ENCODE measurements at places on chromosomes 12 and 14. TPM values are rescaled to one million over a fixed set of nuclear protein-coding genes. Genes with fewer than 3 reads are reported as not detected.
A peak's percentile ranks its signal among the peaks of the same experiment; 100 is the strongest.

Gene PGF
- total RNA-seq, result 3.1 TPM

Gene HOXC9
- not detected for total RNA-seq

Gene PLBD2
- total RNA-seq, result 25.9 TPM

Gene KLRF2
- total RNA-seq, result not detected

Gene IFNG-AS1
- total RNA-seq, result 0.17 TPM

Gene ANKRD9
- total RNA-seq, result 75.6 TPM

Gene NGDN
- 35.3 TPM for total RNA-seq

Gene RPS6KL1
- 12.7 TPM for total RNA-seq

Gene PCED1B
- total RNA-seq, result 2.2 TPM

Gene PRR4
- 3.4 TPM for total RNA-seq

Gene PLEKHD1
- 0.06 TPM for total RNA-seq

Gene LALBA
- not detected for total RNA-seq

Gene ITGB7
- 6.2 TPM for total RNA-seq

Gene CMA1
- total RNA-seq, result 0.32 TPM

DNA sequence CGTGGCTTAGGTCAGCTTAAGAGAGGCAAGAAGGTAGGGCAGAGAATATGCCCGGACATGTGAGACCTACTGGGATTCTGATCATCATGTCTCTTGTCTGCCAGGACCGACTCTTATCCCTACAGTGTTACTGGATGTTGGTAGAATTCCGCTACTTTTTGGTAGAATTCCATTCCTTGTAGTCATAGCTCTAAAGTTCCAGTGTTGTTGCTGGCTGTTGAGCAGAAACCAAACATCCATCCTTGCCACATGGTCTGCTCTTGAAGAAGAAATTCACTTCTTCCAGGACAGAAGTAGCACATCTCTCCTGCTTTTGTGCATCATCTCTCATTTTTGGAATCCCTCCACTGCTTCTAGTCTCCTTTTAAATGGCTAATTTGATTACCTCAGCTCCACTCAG lies 453.7 kb downstream of the RPL10L start:
- no peak for DNase-seq

GRCh38 chr14:65961004-65961403 lies 525.2 kb upstream of the CCDC196 start:
- DNase-seq, result peak; percentile 80

GRCh38 chr14:100678469-100678828 lies 48.2 kb upstream of the DLK1 start:
- DNase-seq, result no peak

GRCh38 chr14:32785585-32785984 lies 153.1 kb upstream of the NPAS3 start:
- no peak for DNase-seq

- DNase-seq, result no peak
Measured at GRCh38 chr12:118068445-118068844, 7.5 kb upstream of the WSB2 start.

GRCh38 chr14:99415496-99416281 lies 65.0 kb downstream of the SETD3 start:
- no peak for DNase-seq

GRCh38 chr14:82441270-82441669 lies 907.6 kb upstream of the SEL1L start:
- no peak for DNase-seq

- DNase-seq, result no peak
Measured at GRCh38 chr12:109982210-109982609, 14.0 kb downstream of the GIT2 start.

DNA sequence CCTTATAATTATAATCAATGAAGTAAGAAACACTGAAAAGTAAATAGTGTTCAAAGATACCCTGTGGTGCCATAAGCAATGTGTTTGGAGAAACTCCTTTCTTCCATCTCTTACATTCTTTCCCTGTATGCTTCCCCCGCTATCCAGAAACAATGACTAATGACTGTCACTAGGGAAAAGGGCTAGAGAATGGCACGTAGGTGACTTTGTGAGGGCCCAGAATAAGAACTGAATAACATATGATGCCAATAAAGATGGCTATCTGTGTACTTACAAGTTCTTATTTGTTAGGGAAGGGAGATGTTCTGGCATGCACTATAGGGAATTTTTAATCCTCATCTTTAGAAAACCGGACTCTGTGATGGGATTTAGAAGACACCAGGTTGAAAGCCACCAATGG lies 4.7 kb upstream of the KRT7 start:
- no peak for DNase-seq

GRCh38 chr12:113341535-113341934 lies 6.6 kb upstream of the SLC8B1 start:
- DNase-seq, result no peak

- DNase-seq, result no peak
Measured at GRCh38 chr12:69932676-69933552, 107.9 kb downstream of the MYRFL start.

- no peak for DNase-seq
Measured at GRCh38 chr12:13177373-13177772, 19.2 kb upstream of the EMP1 start.

DNA sequence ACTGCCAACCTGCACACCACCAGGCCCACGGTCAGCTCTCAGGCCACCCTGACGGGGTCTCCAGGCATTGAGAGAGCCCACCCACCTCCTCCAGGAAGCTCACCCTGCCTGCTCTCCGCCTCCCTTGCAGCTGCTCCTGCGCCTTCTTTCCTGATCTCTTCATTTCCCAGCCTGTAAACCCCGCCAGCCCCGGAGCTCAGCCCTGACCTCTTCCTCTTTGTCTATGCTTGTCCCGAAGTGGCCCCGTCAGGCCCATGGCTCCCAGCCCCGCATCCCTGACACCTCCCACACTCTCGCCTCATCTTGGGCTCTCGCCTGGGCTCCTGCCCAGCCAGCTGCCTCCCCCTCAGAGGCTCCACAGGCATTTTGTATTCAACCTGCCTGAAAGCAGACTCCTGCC lies 139.3 kb downstream of the CALM1 start:
- DNase-seq, result peak; percentile 41

DNA sequence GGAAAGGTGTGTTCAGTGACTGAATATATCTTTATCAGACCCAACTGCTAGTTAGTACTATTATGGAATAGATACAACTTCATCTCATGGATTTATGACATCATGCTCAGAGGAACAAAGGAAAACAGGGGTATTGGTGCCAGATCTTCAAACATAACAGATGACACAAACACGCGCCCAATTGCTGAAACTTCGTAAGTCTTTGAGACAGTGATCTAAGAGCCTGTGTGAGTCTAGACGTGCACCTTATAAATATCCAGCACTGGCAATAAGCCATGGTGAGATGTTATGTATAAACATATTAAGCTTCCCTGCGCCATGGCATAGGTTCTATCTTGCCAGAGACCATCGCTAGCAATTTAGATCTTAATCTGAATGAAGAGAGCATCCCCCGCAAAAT lies 42.2 kb upstream of the NR2C1 start:
- DNase-seq, result no peak

DNA sequence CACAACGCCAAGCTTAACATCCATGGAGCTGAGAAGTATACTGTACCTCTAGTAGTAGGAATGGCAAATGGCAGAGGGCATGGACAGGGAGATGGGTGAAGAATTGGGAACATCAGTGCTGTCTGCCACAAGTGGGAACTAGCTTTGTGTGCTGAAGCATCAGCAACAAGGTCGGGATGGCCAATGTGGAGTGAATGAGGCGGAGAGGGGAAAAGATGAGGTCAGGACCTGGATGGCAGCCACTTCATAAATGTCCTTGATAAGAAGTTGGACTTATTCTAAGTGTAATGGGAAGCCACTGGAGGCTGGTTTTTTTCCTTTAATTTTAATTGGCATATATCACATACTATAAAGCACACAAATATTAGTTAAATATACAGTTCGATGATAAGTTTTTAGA lies 21.9 kb upstream of the CLMN start:
- DNase-seq, result no peak

DNA sequence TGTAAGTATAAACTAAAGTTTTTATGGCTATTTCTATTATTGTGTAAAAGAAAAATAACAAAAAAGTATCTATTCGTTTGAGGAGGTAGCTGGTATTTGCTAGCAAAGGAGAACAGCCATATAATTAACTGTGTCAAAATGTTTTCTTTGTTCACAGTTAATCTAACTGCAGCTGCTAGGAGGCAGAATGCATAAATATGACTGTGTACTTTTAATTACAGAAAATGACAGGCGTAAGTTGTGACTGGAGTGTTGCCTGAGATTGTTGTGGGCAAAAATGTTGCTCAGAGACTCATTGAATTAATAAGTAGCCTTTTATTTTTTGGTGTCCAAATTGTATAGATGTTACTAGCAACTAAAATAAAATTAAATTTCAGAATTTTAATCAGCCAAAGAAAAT lies 33.5 kb downstream of the PTPRO start:
- no peak for DNase-seq

GRCh38 chr12:122013791-122014590 lies 7.7 kb upstream of the BCL7A start:
- no peak for DNase-seq

DNA sequence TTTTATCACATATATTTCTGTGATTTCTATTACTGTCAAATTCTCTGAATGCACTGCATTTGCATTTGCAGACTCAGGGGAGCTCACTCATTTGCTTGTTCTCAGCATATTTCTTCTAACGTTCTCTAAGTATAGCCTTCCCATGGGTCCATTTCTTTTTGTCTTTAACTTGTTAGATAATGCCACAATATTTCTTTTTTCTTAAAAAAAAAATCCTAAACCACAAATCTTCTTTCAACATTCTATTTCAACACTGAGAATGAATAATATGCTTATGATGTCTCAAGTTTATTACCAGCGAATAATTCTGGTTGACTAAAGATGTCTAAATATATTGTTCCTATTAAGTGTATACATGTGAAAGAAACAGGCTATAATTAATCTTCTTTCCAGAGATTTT lies 200.2 kb downstream of the ANO6 start:
- no peak for DNase-seq

GRCh38 chr12:58301038-58301729 lies 359.8 kb downstream of the ATP23 start:
- DNase-seq, result no peak

GRCh38 chr12:40171066-40171465 lies 53.7 kb upstream of the LRRK2 start:
- no peak for DNase-seq

DNA sequence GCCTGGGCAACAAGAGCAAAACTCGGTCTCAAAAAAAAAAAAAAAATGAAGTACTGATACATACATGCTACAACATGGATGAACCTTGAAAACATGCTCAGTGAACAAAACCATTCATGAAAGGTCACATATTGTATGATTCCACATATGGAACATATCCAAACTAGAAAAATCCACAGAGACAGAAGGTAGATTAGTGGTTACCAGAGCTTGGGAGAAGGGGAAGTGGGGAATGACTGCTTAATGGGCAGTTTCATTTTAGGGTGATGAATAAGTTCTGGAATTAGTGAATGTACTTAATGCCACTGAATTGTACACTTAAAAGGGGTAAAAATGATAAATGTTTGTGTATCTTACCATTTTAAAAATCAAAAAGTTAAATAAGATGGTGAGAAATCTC lies 2.7 kb downstream of the ITGB7 start:
- DNase-seq, result no peak

DNA sequence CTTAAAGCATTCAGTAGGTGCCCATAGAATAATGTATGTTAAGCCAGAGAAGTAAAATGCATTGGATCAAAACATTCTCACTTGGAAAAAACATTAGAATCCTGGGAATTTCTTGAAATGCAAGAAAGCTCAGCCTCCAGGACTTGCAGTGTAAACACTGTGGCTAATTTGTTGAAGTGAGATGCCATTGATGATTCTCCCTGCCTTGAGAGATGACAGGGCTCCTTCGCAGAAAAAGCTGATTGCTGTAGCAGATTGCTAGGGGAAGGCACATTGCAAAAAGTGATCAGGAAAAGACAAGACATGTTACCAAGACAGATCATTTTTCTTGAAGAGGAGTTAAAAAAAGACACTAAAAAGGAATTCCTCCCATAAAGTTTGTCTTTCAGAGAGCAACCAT lies 204.2 kb upstream of the HMGA2 start:
- DNase-seq, result no peak

DNA sequence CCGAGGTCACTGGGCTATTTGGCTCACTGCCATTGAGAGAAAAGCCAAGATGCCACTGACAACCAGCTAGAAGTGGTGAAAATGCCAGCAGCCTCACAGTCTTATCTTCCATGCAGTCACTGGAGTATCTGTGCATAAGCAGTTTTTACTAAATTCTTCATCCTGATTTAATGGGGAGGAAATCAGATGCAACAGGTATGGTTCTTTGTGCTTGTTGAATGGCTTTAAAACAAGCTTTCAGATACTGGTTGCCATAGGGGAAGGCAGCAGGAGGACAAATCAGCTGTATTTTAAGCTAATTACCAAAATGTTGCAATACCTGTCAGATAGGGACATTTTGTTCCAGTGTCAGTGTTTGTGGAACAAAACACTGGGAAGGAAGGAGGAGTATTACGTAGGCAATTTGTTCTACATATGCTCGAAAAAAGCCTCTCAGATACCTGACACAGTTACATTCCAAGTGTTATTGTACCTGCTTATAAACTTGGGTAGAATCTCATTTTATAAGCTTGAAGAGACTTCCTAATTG lies 54.1 kb upstream of the ARHGAP5 start:
- no peak for DNase-seq

DNA sequence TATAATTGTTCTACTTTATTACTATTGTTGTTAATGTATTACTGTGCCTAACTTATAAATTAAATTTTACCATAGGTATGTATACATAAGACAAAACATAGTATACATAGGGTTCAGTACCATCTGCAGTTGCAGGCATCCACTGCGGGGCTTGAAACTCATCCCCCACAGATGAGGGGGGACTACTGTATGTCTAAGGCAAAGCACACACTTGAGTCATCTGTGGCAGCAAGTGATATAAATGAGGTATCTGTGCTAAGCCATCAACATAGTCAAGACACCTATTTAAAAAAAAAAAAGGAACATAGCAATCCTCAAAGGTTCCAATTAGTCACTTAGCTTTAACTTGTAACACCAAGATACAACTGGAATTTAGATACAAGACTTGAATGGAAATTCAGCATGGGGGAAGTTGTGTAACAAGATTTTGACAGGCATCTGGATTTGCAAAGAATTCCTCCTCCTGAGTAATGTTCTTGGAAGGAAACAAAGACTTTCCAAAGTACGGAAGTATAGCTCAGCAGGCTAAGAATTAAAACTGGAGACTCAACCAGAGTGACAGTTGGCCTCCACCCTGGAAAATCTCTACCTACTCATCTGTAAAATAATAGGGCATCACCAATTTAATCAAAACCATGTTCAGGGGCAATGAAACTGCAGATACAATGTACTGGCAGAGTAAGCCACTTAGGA lies 14.9 kb downstream of the DCAF5 start:
- DNase-seq, result no peak

GRCh38 chr12:120249875-120250795 lies 15.4 kb downstream of the PXN start:
- DNase-seq, result no peak

GRCh38 chr14:54647378-54647777 lies 80.5 kb downstream of the SAMD4A start:
- DNase-seq, result no peak

- no peak for DNase-seq
Measured at GRCh38 chr12:46921048-46921763, 95.4 kb upstream of the SLC38A4 start.

All from mucosa of descending colon (tissue), 3 donors.